ENCODE measurements at places on chromosomes 2 and 18.
A peak's percentile ranks its signal among the peaks of the same experiment; 100 is the strongest.

DNA sequence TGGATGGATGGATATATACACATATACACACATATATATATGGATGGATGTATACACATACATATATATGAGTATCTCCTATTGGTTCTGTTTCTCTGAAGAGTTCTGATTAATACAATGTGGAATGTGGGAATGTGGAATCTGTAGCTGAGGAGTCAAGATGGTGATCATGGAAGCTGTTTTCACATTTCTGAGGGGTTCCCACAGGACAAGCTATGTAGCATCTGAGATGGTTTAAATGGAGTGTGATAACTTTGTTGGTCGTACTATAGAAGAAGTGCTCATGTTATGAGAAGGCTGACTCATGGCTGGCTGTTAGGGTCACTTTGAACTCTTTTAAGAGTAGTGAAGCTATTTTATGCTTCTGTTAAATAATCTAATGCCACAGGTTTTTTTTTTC, 279.7 kb downstream of the MEIS1 start:
- DNase-seq: peak; percentile 11

- DNase-seq: no peak
These were observed 39.5 kb upstream of the FOXI3 start for GRCh38 chr2:88492002-88492401.

DNA sequence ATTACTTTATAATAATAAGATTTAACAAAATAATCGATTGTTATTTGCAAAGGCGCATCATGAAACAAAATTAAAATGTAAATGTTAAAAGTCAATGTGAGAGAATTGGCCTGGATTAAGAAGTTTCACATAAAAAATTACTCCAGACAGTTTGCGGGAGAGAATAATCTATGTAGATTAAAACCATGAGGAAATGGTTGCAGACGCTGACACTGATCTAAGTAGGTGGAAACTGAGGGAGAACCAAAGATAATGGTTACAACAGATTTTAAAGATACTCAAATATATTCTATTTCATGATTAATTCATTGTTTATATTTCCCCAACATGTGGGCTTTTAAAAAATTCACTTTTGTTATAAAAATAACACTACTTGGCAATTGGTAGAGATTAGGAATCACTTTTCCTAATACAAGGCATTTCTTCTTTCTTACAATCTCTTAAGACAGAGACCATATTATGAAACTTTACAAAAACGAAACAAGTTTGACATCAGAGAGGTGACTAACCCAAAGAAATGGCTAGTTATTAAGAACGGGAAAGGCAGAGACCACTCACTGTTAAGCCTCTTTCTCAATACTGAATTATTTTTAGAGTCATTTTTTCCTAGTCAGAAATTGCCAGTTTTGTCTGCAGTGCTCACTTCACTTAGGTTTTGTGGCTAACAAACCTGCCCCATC, 1.6 kb downstream of the KANSL1L start:
- DNase-seq: peak; percentile 78

DNA sequence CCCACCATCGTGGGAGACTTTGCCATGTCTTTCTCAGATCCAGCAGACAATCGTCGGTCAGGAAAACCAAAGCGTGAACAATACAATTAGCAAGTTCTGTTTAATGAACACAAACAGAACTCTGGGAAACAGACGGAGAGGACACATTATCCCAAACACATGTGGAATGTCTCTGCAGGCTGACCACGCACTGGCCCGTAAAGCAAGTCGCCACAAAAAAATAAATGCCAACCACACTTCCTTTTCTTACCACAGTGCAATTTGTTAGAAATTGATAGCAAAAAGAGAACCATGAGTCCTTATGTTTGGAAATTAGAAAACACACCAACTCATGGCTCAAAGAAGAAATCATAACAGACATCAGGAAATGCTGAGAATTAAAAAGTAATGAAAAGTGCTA, 210.9 kb downstream of the TWIST2 start:
- DNase-seq: peak; percentile 9

GRCh38 chr2:120453635-120453998, 107.7 kb downstream of the INHBB start:
- peak; percentile 49 for DNase-seq

DNA sequence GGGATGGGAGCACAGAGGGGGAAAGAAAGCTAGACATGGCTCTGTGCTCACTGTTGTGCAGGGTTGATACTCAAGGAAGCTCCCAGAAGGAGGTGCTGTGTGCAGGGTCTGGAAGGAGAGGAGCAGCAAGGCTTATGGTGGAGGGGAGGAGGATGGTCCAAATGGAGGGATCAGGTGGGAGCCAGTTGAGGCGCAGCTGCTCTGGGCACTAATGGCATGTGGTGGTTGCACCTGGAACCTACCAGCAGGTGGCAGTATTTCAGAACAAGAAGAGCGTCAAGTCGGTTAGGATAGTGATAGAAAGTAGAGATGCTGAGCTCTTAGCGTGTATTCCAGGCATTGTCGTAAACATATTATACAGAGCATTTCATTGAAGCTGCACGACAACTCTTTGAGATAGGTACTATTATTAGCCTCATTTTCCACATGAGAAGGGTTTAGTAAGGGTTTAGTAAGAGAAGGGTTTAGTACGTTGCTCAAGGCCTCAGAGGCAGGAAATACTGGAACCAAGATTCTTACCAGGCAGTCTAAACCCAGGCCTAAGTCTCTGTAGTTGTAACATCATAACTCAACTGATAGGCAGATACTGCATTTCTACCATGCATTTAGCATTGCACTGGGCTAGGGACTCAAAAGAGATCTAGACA, 223.7 kb downstream of the CYP26B1 start:
- peak; percentile 46 for DNase-seq

DNA sequence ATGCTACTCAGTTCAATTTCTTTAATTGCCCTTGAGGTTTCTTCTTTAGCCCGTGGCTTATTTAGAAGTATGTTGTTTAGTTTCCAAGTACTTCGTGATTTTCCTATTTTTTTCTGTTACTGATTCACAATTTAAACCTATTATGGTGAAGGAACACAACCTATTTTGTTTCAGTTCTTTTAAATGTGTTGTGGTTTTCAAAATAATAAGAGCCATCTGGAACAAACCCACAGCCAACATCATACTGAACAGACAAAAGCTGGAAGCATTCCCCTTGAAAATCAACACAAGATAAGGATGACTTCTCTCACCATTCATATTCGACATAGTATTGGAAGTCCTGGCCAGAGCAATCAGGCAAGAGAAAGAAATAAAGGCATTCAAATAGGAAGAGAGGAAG, 155.2 kb downstream of the GALNT1 start:
- DNase-seq: peak; percentile 78

DNA sequence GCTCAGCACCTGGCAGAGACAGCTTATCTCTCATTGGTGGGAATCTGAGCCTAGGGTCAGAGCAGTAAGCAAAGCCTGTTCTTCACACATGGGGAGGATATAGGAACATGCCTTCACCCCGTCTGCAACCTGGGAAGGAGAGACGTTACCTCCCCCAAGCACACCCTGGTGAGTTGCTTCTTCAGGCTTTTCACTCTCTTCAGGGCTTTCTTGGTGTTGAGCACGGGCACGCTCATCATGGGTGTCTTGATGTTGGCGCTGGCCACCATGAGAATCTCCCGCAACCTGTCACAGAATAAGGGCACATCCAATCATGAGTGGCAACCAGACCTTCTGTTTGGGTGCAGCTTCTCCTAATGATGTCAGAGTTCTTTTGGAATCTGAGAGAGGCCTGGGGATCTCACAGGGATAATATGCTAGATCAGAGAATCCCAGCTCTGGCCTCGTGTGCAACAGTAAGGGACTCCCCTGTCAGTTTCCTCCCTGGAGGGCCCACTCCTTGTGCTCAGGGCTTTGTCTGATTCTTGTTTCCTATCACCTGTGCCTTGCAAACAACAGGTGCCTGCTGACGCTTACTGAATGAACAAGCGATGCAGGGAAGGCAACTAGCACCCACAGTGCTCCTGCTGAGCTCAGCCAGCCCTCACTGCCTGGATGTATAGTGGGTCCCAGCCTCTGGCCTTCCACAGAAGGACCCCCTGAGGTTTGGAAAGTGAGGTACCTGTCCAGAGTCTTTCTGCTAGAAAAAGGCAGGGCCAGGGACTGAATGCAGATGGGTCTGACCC, 66.3 kb downstream of the POLR1A start:
- no peak for DNase-seq

DNA sequence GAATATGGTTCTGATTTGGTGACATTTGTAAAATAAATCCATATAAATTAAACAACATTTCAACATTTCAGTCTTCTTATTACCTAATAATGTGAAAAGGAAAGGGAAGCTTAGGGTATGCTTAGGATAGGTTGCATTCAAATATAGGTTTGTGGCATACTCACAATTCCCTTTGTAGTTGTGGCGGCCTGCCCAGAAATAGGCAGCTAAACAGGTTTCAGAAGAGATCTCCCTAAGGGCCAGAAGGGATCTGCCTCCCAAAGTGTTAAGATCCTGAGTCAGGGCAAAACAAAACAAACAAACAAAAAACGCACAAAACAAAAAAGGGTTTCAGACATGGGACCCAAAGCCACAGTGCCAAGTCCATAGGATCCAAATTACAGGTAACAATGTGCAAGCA, 41.4 kb upstream of the TCF7L1 start:
- no peak for DNase-seq

GRCh38 chr2:60058781-60059180, 494.7 kb downstream of the BCL11A start:
- DNase-seq: no peak

DNA sequence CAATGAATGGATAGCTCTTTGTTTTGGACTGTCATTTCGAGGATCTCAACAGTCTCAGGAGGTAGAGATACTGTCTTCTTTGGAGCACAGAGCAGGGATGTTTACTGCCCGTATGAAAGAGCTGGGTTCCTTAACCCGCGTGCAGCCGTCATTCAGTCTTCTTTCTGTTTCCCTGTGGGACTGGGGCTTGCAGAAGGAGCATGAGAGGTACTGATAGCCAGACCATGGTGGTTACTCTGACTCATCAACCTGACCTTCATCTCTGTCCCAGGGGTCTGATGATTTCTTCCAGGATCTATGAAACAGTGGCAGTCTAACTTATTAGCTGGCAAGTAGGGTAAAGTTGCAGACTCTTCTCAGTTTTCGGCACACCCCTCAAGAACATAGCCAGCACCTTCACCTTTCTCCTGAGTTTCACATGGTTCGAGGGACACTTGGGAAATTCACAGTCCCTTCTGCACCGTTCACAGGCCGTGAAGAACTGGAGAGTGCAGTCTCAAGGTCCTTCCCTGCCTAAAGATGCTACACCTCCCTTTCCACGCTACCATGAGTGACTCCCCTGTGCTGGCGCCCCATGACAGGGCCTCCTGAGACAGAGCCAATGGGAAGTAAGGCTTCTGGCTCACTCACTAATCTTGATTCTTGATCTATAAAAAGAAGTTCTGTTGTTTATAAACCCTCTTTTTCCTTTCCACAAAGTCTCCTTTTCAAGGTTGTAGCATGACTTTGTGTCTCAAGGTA, 226.2 kb downstream of the MC4R start:
- DNase-seq: peak; percentile 18

DNA sequence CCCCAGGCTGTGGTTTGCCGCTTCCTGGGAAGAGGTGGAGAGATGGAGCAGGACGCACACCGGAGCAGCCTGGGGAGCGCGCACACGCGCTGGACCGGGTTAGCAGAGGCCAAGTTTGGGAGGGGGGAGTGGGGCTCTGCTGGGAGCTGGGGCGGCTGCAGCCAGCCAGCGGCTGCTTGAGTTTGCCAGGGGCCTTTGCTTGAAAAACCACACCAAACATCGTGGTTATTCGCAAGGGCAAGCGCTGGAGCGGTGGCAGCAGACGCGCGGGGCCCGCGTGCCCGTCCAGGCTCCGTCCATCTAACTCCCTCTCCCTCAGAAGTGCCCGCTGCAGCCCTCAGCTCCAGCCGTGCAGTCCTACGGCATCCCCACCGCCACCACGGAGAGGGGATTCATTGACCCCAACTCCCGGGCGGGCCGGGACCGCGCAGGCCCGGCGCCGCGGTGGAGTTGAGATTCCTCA, 4.6 kb downstream of the PTGR3 start:
- DNase-seq: no peak

DNA sequence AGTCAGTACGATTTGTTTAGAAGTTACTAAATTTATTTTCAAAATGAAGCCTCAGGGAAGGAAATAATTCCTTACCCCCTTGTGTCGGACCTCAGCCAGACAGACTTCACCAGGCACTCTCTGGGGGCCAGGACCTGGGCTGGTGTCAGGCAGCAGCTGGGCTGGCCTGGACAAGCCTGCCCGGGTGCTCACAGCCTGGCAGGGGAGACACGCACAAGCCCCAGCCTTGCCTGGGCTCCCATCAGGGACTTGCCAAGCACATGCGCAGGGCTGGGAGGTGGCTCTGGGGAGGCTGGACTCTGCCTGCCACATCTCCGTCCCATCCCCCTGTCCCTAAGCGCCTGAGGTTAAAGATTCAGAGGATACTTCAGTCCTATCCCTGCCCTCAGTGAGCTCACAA, 56.8 kb upstream of the HS6ST1 start:
- peak; percentile 42 for DNase-seq

DNA sequence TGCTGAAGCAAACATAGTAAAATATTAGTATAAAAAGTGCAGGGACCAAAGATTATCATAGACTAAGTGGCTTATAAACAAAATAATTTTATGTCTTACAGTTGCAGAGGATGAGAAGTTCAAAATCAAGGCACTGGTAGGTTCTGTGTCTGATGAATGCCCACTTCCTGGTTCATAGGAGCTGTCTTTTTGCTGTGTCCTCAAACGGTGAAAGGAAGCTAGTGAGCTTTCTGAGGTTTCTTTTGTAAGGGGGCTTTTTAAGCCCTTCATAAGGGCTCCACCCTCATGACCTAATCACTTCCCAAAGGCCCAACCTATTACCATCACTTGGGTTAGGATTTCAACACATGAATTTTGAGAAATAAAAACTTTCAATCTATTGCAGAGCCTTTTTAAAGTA, 946.7 kb upstream of the ACVR2A start:
- DNase-seq: no peak

DNA sequence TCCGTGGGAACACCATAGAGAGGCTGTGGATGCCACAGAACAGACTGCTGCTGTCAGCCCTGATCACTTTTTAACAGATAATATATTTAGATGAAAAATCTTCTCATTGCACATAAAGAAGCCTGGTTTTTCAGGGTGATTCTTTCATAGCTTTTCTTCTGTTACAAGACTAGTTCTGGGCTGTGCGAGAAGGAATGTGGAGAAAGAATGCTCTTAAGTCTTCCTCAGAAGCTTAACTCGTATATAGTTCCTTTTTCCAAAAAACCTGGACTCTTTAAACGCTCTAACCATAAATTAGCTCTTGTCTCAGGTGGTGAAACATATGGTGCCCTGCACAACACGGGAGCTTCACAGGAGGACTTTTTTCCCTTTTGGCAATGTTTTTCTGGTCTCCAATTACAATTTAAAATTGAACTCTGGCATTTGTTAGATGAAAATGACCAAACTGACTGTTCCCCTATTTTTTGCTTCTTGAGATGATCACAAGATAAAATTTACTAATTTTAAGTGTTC, 125.9 kb upstream of the SMAD7 start:
- no peak for DNase-seq
